ENCODE measurements at places on chromosomes 16 and 17.
A peak's percentile ranks its signal among the peaks of the same experiment; 100 is the strongest.

DNA sequence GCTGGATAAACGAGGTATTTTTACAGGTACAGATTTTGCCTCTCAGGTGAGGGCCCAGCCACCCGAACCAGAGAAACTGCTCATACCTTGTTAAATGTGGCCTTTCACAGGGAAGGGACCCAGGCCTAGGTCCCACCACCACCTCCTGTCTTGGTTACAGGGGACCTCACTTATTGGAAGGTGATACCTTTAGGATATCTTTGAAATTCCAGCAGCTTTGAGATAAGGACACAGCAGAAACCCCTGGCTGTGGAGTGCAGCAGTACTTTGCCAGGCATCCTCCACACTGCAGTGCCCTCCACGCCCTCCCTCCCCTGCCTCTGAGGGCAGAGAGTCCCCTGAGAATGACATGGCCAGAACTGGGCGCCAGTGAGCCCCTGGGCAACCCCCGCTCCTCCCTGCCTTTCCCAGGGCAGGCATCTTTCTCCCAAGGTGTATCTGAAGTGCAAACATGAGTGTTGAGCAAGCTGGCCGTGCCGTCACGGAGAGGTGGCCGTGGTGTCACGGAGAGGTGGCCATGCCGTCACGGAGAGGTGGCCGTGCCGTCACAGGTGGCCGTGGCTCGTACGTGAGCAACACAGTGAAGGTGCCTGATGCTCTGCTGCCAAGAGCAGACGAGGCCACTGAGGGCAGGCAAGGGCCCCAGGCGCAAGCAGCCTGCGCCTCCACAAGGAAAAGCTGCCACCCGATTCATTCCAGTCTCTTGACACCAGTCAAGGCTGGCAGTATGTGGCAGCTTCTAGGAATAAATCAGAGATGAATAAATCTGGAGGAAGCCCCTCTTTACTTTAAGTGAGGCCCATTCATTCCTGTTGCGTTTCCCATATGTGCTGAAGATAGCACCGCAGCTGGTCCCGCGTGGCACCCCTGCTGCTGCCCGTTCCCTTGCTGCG lies 134.5 kb upstream of the CHMP6 start:
- H3K4me3 ChIP-seq: no peak overlapping the region
- H3K4me1 ChIP-seq: peaks cover 47% of the 10 kb centered on the region
- DNase-seq: no peak
- H3K36me3 ChIP-seq: peaks cover 42% of the 10 kb centered on the region
- peak overlapping the region; percentile 59 for H3K27ac ChIP-seq

DNA sequence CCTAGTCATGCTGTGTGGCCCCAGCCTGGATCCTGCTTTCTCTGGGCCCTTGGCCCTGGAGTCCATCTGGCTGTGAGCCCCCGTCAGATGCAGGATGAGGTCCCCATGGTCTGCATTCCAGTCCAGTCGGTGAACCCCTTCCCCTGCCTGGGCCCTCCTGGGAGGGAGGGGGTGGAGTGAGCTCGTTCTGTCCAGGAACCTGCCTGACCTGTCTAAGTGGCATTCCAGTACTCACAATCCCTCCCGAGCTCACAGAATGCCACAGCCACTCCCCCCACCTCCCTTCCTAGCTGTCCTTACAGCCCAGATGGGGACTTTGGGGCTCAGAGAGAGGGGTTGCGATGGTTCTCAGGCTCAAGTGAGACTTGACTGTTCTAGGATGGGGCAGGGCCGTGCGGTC lies 15.5 kb downstream of the SPNS2 start:
- peaks cover 10% of the 10 kb centered on the region for H3K4me1 ChIP-seq
- H3K27me3 ChIP-seq: no peaks in the 10 kb centered on the region
- DNase-seq: no peak
- no peak overlapping the region for H3K27ac ChIP-seq

GRCh38 chr17:14557480-14557879 lies 256.6 kb downstream of the HS3ST3B1 start:
- no peak for DNase-seq
- no peaks in the 10 kb centered on the region for H3K27me3 ChIP-seq
- H3K4me1 ChIP-seq: peaks cover 7% of the 10 kb centered on the region
- H3K27ac ChIP-seq: no peak overlapping the region
- H3K36me3 ChIP-seq: no peaks in the 10 kb centered on the region
- no peak overlapping the region for H3K4me3 ChIP-seq

DNA sequence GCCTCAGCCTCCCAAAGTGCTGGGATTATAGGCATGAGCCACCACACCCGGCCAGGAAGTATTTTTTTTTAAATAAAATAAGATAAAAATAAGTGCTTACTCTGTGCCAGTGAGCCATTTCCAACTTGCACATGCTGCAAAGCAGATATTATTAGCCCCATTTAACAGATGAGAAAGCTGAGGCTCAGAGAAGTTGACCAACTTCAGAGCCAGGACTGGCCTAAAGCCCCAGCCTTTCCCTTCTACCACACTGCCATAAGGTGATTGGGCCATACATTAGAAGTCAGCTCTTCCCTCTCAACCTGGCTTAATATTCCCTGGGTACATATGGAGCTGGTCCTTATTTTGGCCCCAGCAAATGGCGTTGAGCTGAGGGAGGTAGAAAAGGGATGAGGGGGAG lies 25.1 kb downstream of the NEUROD2 start:
- no peak for DNase-seq
- H3K27ac ChIP-seq: no peak overlapping the region
- H3K36me3 ChIP-seq: no peaks in the 10 kb centered on the region
- no peak overlapping the region for H3K4me3 ChIP-seq
- H3K4me1 ChIP-seq: no peaks in the 10 kb centered on the region

- H3K4me1 ChIP-seq: no peaks in the 10 kb centered on the region
- H3K4me3 ChIP-seq: no peak overlapping the region
- no peak overlapping the region for H3K27ac ChIP-seq
- H3K36me3 ChIP-seq: no peaks in the 10 kb centered on the region
These were observed 198.4 kb downstream of the CYB561 start for GRCh38 chr17:63247706-63248105.

DNA sequence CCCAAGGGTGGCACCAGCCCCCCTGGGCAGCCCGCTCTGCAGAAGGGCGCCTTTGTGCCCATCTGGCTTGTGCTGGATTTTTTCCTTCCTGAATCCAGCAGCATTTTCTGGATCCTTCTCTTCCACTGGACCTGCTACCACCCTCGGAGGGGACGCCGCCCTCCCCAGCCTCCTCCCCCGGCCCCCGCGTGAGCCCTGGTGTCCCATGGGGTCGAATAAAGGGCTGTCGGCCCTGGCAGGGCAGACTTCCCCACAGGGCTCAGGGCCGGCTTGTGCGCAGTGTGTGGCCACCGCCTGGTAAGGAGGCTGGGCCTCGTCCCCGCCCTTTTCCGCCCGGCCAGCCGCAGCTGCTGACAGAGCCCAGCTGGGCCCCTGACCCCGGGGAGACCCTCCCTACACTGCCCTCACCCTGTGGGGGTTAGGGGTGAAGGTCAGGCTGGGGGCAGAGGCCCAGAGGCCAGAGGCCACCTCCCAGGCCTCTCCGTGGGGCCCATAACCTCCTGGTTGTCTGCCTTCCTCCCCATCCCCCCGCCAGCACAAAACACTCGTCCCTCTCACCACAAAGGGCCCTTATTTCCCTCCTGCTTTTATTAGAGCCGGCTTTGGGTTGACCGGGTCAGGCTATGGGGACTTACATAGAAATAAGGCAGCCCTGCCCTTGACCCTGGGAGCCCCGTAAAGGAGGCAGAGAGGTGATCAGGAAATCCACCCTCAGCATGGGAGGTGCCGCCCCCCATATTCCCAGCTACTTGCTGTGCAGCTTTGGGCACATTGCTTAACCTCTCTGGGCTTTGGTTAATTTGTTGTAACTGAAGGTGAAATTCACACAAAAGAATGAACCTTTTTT lies 179.3 kb upstream of the CIBAR2 start:
- no peaks in the 10 kb centered on the region for H3K4me1 ChIP-seq
- no peak overlapping the region for H3K4me3 ChIP-seq
- H3K36me3 ChIP-seq: no peaks in the 10 kb centered on the region
- peaks cover 17% of the 10 kb centered on the region for H3K27me3 ChIP-seq
- no peak overlapping the region for H3K27ac ChIP-seq
- DNase-seq: no peak

DNA sequence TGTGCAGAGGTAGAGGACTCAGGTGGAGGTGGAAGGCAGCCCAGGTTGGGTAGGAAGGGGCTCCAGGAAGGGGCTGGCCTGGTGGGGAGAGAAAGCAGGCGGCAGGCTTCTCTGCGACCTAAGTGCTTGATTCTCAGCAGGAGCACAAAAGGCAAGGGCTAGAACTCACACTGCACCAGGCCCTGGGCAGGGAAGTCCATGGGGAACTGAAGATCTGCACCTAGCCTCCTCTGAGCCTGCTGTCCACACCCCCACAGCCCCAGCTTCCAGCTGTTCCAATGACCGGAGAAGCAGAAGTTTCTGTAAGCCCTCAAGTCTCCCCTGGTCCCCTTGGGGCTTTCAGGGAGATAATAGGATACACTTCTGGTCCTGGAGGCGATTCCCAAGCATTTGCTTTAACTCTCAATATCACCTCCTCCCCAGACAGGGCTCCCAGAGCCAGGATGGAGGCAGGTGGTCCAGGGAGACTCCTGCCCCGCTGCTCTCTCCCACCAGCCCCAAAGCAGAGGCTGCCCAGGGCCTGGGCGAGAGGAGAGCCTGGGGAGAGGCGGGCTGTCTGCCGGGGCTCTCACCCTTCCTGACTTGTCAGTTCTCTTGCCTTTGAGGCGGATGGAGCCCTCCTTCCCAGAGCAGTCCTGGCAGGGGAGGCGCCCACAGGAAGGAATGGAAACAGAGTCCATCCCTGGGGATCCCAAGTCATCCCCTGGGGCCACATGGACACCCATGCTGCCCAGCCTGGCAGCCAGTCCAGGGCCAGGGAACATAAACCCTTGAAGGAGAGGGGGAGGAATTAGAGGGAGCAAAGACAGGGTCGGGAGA lies 126.0 kb downstream of the RBFOX3 start:
- DNase-seq: no peak
- H3K4me1 ChIP-seq: no peaks in the 10 kb centered on the region
- no peak overlapping the region for H3K27ac ChIP-seq
- H3K4me3 ChIP-seq: no peak overlapping the region

DNA sequence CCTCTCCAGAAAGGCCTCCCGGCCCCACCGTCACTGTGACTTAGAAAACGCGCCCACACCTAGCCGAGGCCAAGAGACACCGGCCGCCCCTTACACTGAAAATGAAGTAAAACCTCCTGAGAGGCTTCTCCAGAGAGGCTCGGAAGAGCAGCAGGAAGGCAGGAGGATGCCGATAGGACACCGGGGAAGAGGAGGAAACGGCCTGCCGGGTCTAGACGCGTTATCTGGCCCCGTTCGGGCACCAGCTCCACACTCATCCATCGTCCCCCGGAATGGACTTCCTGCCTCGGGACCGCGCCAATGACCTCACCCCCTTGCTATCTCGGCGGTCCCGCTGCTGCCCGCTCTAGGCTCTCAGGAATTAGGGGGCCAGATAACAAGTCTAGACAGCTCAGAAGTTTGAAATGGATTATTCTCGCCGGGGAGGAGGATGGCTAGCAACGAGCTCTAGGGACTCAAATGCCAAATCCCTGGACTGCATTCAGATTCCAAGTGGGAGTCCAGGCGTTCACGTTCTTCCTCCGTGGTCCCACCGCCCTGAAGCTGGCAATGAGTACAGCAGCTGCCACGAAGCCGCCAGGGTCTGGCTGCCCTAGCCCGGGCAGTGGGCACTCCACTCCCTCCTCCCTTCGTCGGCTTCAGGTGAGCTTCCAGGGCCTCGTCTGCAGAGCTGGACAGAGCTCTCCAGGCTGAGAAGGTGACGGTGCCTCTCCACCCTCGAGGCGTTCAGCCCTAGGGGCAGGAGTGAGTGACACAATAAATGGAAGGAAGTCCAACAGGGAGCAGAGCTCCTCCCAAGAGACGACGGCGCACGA lies 350.9 kb downstream of the FOXL1 start:
- no peaks in the 10 kb centered on the region for H3K36me3 ChIP-seq
- peaks cover 67% of the 10 kb centered on the region for H3K27me3 ChIP-seq
- H3K4me3 ChIP-seq: no peak overlapping the region
- no peak for DNase-seq
- no peaks in the 10 kb centered on the region for H3K4me1 ChIP-seq

- no peak overlapping the region for H3K4me3 ChIP-seq
- H3K27ac ChIP-seq: no peak overlapping the region
- no peaks in the 10 kb centered on the region for H3K27me3 ChIP-seq
- DNase-seq: no peak
- peaks cover 31% of the 10 kb centered on the region for H3K4me1 ChIP-seq
These were observed 14.7 kb upstream of the KLHL36 start for GRCh38 chr16:84633622-84634021.

GRCh38 chr16:51816929-51817328 lies 665.9 kb upstream of the SALL1 start:
- H3K27ac ChIP-seq: no peak overlapping the region
- H3K4me3 ChIP-seq: no peak overlapping the region
- H3K4me1 ChIP-seq: no peaks in the 10 kb centered on the region
- H3K36me3 ChIP-seq: no peaks in the 10 kb centered on the region
- H3K27me3 ChIP-seq: no peaks in the 10 kb centered on the region
- DNase-seq: no peak

DNA sequence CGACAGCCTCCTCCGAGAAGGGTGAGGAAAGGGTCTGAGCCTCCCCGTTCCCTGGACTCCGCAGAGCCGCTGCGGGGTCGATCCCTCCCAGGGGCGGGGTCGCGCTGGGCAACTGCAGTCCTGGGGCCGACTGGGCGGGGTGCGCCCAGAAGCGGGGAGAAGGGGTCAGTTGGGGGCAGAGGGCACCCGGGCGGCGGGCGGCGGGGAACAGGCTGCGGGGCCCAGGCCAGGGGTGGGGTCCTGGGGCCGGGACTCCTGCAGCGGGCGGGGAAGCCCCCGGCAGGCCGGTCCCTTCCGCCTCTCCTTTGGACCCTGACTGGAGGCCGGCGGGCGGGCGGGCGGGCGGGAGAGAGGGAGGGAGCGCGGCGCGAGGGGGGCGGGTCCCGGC lies 352 bp downstream of the GGNBP2 start:
- H3K27me3 ChIP-seq: no peaks in the 10 kb centered on the region
- peak overlapping the region; percentile 88 for H3K27ac ChIP-seq
- DNase-seq: no peak

Data from T-cell (primary cell).